Stimulated activated CD4-positive, alpha-beta T cell treated with anti-CD3 and anti-CD28 coated beads, Interleukin-15, amount 100 ng/mL, for 24 hours (primary cell): ENCODE measurements at places on chromosomes 12 and 14.

DNA sequence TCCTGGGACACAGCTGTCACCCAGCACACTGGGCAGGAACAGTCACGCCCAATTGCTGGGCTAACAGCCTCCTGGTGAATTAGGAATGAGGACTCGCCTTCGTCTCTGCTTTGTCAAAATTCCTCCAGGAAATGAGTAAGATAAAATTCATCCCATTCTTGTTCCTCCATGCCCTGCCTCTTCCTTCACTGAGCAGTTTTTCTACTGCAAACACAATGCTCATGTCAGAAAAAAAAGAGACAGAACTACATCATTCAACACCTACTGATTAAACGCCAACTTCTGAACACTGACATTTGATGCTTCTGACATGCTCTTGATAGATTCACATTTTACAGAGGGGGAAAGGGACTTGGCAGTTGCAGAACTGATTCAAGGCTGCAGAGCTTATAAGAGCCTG, 37.5 kb upstream of the DTX1 start:
- DNase-seq: no peak

- DNase-seq: no peak
Measured at GRCh38 chr14:104214431-104215218, 76.2 kb downstream of the KIF26A start.

GRCh38 chr12:109595321-109595902, 21.8 kb downstream of the MVK start:
- peak; percentile 72 for DNase-seq

DNA sequence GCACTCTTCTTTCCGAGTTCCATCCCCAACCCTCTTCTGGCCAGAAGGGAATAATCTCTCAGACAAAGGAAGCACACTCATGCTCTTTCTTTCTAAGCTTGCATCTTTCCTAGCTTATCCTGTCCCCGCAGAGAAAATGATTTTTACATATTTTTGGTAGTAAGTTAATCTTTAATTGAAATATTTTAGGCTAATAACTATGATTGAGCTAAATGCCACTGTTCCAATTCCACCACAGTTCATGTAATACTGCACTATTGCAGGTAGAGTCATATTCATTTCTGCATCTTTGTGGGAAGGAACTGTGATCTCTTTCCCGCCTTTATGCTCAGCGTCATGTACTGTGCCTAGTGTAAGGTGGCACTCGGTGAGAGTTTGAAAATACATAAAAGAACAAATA, 158.9 kb upstream of the FOXG1 start:
- DNase-seq: no peak

DNA sequence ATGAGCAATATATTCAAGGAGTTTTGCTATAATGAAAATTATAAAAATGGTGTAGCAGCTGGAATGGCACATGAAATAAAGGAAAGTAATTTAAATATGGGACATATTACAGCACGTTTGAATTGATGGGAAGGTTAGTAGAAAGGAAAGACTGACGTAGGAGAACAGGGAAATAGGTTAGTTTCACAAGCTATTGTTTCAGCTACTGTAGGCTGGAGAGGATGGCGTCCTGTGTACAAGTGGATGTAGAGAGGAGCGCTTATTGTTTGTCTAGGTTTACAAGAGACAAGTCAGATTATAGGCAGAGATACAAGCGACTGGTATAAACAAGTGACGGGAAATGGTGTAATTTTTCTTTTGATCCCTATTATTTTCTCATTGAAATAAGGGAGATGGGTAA, 431.2 kb upstream of the PDE3A start:
- no peak for DNase-seq

DNA sequence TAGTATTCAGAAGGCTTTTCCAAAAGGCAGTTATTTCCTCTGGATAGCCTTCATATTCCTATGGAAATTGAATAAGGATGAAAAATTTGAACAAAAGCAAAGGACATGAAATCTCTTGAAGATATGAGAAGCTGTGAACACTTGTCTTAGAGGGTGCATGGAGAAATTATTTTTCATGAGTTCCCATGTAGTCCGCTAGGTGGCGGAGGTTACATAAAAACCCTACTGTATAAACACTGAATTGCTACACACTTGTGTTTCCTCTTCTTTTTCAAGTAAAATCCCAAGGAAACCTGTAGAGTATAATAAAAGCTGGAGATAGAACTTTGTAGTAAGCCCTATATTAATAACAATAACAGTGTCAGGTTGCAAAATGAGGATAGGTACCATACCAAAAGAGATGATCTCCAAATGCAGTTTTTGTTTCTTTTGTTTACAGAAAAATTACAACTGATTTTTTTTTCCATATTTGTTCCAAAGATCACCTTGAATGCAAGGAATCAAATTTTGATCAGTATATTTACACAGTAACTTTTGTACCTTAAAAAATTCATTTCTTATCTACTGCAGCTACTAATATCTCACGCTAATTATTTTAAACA, 37.8 kb upstream of the OR4E1 start:
- peak; percentile 32 for DNase-seq

GRCh38 chr14:69712599-69713088, 54.3 kb upstream of the SRSF5 start:
- DNase-seq: no peak

DNA sequence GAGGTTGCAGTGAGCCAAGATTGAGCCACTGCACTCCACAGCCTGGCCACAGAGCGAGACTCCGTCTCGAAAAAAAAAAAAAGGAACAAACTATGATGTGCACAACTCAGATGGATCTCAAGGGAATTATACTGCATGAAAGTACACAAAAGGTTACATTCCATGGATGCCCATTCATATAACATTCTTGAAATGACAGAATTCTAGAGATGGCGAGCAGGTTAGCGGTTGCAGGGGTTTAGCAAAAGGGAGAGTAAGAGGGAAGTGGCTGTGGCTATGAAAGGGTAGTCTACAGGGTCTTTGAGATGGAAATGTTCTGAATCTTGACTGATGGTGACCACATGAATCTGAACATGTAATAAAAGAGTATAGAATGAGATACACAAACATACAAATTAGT, 49.7 kb downstream of the CKB start:
- DNase-seq: no peak

DNA sequence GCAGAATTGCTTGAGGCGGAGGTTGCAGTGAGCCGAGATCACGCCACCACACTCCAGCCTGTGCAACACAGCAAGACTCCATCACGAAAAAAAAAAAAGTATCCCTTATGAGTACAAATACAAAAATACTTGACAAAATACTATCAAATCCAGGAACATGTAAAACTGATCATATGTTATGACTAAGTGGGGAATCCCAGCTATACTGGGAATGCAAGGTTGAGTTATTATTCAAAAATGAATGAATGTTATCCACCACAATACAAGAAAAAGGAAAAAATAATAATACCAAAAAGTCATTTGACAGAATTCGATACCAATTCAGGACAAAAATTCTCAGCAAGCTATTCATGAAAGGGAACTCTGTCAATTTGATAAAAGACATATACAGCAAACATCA, 32.6 kb downstream of the MOK start:
- no peak for DNase-seq

GRCh38 chr14:75751296-75751695, 90.2 kb downstream of the TTLL5 start:
- no peak for DNase-seq

GRCh38 chr14:103859416-103860202, 12.2 kb upstream of the PPP1R13B start:
- no peak for DNase-seq

DNA sequence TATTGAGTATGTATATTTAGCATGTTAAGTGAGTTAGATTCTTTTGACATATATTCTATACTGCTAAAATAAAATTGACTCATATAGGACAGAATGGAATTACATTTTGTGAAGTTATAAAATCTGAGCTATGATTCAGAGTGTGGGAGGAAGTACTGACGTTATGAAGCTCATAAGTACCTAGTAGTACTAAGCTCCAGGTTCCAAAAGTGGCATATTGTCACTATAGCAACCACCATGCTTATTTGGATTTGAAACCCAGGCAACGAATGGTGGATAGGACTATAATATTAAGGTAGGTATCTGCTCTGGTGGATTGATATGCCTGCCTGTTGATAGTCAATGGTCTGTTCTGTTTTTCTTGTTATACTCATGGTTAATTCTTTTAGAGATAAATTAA, 2.2 kb upstream of the FBXO33 start:
- DNase-seq: no peak

DNA sequence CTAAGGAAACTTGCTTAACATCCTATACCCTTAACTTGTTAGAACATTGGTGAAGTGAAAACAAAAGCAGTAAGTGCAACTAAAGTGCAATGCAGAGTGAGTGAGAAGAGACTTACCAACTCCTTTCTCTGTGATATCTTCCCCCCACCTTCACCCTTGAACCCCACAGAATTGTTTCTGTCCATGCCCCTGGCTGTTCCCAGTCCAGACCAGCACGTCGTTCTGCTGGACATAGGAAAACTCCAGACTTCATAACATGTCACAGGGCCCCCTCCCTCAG, 91.9 kb downstream of the DAD1 start:
- no peak for DNase-seq

DNA sequence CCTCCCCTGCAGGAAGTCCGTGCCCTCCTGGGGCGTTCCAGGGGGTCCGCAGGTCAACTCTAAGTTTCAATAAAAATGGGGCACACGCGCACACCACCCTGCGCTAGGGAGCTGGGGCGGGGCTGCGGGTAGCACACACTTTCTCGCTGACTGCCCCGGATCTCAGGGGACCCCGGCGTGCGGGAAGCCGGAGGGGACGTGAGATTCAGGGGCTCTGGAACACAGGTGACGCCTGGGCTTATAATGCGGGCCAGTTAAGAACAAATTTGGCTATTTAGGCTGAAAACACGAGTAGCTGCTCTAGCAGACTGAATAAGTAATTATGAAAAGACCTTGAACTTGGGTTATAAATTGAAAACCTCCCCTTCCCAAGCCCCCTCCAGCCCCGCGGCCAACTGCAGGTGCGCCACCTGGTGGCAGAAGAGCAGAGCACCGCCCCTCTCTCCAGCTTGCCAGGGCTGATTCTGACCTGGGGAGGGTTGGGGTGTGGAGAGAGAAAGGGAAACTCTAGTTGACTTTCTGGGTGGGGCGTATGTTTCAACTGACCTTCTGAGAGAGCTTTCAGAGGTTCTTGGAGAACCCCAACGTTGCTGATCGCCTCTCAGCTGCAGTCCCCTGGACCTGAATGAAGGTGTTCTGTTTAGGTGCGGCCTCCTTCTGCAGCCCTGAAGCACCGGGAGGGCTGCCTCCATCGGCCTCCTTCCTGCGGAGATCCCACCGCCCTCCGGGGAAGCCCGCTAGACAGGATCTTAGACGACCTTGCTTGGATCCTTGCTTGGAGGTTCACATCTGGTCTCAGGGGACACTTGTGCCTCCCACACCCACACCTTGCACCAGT, 118.4 kb upstream of the EVL start:
- DNase-seq: peak; percentile 63
